GM19239 (cell line): ENCODE measurements at places on chromosomes 16 and 17.
A peak's percentile ranks its signal among the peaks of the same experiment; 100 is the strongest.

GRCh38 chr17:27546624-27547300, 84.2 kb upstream of the LGALS9 start:
- DNase-seq = no peak

DNA sequence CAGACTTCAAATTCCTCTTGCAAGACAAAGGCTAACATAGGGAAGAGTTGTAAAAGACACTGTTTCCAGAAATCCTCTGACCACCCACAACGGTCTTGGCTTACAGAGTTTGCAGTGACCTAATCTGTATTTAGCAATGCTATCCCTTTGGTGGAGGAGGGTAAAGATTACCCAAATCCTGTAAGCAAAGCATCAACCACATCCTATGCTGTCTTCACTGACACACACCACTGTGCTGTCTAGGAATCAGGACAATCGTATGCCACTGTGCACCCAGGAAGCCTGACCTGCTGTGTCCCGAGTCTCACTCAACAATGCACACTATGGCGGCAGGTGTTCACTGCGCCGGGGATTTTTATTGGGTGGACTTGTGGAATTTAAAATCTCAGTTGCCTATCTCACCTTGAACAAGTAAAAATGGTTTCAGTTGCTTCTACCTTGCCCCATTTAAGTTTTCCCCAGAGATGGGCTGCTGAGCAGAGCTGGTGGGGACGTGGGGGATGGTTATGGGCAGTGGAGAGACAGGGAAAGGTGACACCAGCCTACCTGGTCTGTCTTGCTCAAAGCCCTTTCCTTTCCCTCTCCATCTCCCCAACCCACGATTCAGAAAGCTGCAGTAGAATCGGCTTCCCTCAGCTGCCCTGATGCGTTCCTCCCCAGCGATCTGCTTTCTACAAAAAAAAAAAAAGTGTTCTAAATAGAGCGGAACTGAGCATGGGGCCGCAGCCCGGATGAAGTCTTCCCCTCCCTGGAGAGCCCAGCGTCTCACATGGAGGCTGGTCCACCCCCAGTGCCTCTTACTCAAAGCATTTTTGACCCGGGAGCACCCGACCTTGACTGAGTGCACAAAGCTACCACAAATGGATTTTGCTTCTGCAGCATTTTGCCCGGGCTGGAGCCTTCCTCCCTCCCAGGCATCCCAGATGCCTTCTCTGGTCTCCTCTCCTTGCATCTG, 271.5 kb downstream of the SOX9 start:
- DNase-seq = no peak

- DNase-seq = no peak
Observed at GRCh38 chr17:18859256-18859655, 1.3 kb downstream of the PRPSAP2 start.

- peak; percentile 90 for DNase-seq
Observed at GRCh38 chr16:73058221-73058615, 10.3 kb upstream of the ZFHX3 start.

DNA sequence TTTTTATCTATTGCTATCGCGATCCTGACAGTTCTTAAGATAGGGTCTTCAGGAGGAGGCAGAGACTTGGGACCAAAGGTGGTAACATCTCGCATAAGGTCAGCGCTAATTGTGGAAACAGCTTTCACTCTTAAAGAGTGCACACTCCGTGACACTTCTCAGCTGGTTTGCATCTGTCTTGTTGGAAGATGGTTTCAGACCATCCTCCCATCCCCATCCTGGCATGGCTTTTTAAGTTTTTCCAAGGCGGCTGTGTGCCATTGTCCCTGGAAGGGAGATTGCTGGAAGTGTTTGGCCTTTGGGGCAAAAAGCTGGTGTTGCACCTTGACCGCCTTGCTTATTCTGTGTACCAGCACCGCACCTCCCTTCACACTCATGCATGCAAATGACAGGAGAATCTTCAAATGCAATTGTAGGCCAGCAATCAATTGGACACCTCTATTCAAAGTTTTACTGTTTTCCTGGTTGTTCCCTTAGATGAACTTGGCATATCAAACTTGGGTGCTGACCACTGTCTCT, 1.5 kb downstream of the SOCS7 start:
- DNase-seq = no peak

DNA sequence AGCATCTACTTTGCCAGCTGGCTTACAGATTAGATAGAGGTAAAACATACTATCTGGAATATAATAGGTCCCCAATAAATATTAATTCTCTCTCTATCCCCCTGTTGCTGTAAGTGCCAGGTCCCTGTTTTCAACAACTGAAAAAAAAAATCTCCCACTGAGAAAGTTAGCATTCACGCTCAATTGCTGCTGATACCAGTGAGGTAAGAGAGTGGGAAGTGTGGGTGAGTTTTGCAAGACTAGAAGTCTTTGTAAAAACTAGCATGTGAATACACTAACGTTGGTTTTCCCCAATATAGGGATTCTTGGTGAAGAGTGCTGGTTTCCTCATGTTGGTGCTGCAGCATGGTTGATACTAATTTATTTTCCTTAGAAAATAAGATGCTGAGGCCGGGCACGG, 11.7 kb upstream of the TAOK1 start:
- DNase-seq = no peak

DNA sequence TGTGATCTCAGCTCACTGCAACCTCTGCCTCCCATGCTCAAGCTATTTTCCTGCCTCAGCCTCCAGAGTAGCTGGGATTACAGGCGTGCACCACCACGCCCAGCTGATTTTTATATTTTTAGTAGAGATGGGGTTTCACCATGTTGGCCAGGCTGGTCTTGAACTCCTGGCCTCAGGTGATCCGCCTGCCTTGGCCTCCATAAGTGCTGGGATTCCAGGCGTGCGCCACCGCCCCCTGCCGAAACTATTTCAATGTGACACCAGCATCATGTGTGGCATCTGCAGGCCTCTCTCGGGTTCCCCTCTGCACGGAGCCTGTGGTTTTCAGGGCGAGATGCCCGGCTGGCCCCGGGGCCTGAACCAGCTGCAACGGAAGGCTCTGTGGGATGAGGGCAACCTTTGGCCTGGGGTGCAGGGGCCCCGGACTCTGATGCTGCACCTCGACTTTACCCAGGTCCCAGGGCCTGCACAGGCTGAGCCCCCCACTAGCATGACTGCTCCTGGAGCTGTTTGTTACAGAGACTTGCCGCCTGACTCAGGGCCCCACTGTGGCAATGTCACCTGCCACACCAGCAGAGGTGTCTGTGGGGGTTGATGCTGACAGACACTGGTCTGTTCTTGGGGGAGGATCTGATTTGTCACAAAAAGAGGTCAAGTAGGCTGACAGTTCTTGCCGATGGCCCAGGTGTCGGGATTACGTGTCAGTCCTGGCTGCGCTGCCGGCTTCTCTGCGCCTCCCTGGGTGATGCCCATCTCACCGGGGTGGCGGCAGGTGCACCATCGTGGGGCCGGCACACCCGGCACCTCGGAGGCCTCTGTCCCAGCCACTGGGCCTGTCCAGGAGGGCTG, 8.6 kb upstream of the TEX19 start:
- no peak for DNase-seq

- DNase-seq = no peak
Observed at GRCh38 chr17:49527927-49528651, 33.0 kb downstream of the NGFR start.

DNA sequence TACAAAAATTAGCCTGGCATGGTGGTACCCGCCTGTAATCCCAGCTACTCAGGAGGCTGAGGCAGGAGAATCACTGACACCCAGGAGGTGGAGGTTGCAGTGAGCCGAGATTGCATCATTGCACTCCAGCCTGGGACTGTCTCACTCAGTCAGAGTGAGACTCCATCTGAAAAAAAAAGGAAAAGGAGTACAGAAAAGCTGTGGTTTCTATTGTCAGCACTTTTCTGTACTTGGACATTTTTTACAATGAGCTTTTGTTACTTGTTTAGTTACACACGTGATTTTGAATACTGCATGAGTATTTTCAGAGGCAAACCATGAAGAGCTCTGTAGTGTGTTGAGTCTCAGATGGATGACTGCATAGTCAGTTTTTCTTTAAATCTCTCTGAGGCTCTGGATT, 26.3 kb downstream of the ZC3H18 start:
- DNase-seq = no peak

DNA sequence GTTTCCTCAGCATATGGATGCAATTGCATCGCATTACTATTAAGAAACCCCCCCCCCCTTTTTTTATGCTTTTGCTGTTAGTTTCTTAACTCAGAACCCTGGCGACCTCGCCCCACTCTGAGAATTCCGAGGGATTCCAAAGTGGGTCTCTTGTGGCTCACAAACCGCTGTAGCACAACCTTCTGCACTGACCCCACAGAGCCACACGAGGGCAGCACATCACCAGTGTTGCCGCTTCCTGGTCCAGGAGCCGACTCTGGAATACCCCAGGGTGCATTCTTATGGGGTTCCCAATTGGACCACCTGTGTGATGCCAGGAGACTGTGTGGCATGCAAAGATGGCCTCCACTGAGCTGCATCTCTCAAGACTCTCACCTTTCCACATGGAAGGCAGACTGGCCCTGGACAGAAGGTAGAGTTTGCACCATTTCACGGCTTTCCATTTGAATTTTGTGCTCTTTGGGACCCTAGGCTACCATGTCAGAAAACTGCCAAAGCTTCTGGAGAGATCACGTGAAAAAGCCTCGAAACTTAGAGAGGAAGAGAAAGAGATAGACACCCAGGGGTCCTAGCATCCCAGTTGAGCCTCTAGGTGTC, 432.7 kb upstream of the ASIC2 start:
- DNase-seq = peak; percentile 26

DNA sequence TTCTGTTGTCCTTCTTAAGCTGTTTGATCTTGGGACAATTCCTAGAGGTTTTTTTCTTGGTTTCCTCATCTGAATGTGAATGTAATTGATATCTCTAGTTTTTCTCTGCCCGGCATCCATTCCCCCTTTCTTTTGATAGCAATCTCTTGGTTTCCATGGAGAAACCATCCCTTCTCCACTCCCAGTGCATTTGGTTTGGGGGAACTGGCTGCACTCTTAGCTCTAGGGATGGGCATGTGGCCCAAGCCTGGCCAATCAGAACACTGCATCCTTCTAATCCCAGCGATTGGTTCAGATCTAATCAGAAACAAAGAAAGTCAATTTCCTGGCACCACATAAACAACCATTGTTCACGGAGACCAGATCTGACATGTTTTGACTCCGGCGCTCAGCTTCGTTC, 45.1 kb downstream of the IRX3 start:
- DNase-seq = no peak

DNA sequence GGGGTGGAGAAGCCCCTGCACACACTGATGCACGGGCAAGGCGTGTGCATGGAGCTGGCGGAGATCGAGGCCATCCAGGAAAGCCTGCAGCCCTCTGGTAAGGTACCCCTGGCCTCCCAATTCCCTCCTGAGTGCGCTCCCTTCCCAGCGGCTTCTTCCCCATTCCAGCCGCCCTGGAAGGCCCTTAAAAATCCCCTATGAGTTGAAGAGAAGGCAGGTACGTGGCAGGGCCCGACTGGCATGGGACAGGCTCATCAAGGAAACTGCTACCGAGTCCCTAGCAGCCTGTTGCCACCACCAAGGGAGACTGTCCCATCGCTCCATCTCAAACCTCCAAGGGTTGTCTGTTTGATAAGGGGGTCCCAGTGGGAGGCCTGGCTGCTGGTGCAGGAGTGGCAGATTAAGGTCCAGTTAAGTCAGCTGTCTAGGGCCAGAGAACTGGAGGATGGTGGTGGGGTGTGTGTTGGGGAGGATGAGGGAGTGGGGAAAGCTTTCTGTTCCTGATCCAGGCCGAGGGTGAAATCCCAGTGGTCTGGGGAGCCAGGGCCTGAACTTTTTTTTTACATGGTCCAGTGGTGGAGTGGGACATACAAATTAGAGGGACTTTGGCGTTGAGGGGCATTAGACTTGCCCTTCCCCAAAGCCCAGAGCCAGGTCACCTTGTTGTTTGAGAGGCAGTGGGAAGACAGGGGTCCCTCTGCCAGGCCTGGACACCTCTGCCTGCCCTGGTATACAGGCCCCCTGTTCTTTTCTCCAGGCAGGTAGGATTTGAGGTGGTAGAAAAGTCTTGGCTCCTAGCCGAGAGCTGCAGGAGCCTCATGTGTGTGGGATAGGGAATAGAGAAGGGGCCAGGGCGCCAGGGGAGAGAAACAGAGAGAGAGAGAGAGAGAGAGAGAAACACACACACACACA, 994 bp downstream of the IGFBP4 start:
- DNase-seq = no peak

DNA sequence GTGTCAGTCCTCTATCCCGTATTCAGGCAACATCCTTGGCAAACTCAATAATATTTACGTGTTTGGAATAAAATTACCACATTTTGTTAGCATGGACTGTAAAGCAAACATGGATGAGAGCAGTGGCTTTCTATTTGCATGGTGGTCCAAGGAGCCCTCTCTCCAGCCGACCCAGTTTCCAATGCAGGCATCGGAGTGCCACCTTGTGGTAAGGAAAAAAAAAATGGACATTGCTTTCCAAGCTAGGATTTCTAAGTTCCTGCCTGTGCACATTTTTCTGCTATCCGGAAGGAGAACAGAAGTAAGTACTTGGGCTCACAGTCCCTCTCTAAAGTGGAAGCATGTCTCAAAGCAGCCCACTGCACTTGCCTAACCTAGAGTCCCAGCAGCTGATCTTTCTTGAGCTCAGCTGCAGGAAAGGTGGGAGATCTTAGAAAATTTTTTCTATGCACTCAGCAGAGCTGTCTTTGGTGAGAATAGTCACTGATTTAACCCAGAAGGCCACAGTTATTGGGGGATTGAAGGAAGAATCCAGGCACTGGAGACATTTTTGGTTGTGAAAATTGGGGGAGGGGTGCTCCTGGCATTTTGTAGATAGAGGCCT, 46.0 kb upstream of the ERCC4 start:
- DNase-seq = no peak

GRCh38 chr17:80377798-80378197, 37.2 kb upstream of the ENDOV start:
- DNase-seq = no peak

DNA sequence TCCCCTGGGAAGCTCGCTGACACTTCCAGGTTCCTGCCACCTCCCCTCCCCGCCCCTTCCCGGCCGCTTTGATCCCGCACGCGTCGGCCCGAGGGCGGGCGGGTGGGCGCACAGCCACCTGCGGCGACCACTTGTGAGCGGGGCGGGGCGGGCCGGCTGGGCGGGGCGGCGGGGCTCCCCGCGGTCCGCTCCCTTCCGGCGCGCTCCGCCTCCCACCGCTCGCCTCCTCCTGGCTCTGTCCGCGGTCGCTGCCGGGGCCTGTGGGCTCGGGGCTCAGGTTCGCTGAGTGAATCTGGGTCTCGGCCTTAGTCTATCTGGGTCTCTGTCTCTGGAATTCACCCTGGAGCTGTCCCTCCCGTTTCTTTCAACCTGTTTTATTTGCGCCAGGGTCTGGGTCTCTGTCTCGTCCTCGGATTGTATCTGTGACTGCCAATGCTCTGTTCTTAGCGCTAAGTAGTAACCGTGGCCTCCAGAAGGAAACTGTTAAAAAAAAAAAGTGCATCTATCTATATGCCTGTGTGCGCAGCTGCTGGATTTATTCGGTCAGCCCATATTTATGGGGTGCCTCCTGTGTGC, 2.7 kb upstream of the HES7 start:
- DNase-seq = no peak

DNA sequence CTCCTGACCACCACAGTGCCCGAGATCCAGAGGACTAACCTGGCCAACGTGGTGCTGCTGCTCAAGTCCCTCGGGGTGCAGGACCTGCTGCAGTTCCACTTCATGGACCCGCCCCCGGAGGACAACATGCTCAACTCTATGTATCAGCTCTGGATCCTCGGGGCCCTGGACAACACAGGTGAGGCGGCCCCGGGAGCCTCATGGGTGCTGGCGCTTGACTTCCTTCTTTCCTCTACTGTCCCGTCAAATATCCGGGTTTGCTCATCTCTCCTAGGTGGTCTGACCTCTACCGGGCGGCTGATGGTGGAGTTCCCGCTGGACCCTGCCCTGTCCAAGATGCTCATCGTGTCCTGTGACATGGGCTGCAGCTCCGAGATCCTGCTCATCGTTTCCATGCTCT, 13.7 kb downstream of the DHX38 start:
- DNase-seq = no peak

GRCh38 chr16:2023092-2024031, 3.3 kb upstream of the NHERF2 start:
- peak; percentile 100 for DNase-seq
